ENCODE measurements at places on chromosomes 2 and 18. TPM values are rescaled to one million over a fixed set of nuclear protein-coding genes. Genes with fewer than 3 reads are reported as not detected.

The C2orf49 gene
- total RNA-seq = 17.2 TPM

The ASB18 gene
- total RNA-seq = not detected

DNA sequence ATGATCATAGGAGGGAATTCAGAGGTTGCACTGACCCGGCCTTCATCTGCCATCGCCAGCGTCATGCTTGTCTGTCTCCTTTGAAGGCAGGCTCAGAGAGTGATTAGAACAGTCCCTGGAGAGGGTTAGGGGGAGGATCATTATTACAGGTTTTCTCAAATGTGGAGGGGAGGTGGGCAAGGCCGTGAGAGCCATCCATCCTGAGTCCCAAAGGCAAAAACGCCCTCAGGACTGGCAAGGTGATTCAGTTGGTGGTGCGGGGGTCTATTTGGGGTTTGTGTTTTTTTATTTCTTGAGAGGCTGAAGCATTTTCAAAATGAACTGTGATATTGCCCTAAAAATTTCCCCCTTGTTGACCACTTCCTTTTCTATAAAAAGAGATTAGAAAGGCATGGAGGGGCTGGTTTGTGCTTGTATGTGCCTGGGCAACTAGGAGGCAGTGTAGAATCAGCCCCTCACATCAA is 39.3 kb upstream of the GYPC start:
- no peak for DNase-seq

GRCh38 chr2:51105811-51106210 is 73.9 kb upstream of the NRXN1 start:
- no peak for DNase-seq

DNA sequence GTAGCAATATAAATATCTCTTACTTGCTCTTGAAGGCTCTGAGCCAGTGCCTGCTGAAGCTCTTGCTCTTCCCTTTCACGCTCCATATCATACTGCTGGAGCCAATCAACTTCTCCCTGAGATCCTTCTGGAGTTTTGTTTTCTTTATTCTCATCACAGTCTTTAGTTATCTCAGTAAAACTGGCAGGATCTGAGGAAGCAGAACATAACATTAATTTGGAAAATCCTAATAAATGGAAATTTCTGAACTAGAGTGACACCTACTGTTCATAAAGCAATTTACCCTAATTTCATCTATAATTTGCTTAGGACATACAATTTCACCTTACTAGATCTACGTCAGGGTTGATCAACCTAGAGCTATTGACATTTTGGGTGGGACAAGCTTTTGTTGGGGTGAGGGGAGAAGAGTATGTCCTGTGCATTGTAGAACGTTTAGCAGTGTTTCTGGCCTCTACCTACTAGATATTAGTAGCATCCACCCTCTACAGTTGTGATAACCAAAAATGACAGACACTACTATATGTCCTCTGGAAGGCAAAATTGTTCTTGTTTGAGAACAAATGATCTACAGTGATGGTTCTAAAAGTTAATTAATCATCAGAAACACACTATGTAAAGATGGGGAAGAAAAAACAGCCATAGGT is 47.2 kb downstream of the VIL1 start:
- no peak for DNase-seq

- DNase-seq = no peak
Observed at GRCh38 chr2:107801498-107801897, 25.2 kb upstream of the RGPD4 start.

DNA sequence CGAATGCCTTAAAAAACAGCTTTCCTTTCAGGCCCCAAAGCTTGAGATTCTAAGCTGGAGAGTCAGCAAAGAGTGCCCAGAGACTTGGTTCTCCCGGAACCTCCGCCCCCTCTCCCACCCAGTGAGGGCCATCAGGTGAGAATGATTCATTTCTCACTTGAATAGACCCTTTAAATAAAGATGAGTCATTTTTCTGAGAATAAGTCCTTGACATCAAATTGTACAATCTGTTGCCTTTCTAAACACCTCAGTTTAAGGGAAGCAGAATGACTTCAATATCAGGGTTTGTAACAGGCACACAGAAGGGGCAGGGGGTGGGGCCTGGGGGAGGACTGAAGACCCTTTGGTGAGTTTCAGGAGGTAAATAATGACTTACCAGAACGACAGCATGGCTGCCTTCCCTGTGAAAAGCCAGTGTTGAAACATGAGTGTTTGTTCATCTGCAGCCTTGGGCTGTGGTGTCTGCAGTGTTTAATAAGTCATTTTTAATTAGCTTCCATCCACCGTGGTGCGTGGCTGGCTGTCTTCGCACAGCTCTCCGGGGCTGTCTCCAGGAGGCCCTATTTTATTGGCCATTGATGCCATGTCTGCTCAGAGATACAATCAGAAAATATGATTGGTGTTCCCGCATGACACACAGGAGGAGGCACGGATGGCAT is 134.9 kb upstream of the ZNF236 start:
- DNase-seq = no peak

DNA sequence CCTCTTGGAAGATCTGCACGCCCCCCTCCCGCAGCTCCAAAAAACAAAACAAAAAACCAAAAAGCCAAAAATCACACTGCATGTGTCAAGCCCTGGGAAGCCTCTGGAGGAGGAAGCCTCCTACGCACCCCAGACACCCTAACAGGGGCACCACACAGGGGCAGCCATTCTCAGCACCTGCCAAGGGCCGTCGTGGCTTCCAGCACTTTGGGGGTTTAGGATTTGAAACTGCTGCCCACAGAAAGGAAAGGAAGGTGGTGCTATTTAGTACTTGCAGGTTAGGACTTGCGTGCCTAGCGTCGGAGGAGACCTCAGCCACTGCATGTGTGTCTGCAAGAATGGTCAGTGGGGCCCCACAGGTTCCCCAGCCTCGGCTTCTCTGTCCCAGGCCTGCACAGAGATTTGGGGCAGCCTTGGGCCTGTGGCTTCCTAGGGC is 419 bp upstream of the GPR55 start:
- no peak for DNase-seq

The FAM124B gene
- not detected for total RNA-seq

The TUBA4B gene
- total RNA-seq = not detected

The TFCP2L1 gene
- 8.4 TPM for total RNA-seq

DNA sequence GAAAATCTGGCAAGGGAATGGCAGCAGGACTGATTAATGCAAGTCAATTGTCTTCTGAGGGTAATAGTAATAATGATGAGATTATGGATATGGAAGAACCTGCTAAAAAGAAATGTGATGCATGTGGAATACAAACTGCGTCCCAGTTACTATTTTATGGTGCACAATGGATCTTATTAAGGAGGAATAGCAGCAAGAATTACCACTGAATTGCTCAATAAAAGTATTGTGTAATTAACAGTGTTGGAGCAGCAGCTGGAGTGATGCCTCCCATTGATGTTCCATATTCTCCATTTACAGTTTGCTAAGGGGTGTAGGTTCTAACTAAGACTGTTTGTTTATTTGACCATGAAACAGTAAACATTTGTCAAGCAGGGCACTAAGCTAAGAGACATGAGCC is 167.9 kb downstream of the HRH4 start:
- no peak for DNase-seq

The EVX2 gene
- total RNA-seq = not detected

DNA sequence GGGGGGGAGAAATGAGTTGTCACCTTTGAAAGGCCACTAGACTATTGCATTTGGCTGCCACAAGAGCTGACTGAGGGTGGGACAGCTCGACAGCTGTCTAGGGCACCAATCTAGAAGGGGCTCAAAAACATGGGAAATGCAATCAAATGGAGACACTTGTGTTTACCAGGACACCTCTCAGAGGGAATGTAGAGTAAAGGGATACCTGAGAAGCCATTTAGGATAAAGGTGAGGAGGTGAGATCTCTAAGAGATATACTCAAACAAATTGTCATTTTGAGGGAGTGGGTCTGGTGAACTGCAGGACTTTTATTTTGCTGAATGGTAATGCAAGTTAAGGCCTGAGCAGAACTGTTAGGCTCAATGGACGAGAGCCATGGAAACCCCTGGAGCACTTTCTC is 159.8 kb downstream of the DDX1 start:
- DNase-seq = no peak

GRCh38 chr2:202114795-202115194 is 41.7 kb downstream of the KIAA2012 start:
- DNase-seq = no peak

- DNase-seq = no peak
Observed at GRCh38 chr2:98486374-98486981, 41.8 kb downstream of the INPP4A start.

The UGT1A10 gene
- not detected for total RNA-seq

DNA sequence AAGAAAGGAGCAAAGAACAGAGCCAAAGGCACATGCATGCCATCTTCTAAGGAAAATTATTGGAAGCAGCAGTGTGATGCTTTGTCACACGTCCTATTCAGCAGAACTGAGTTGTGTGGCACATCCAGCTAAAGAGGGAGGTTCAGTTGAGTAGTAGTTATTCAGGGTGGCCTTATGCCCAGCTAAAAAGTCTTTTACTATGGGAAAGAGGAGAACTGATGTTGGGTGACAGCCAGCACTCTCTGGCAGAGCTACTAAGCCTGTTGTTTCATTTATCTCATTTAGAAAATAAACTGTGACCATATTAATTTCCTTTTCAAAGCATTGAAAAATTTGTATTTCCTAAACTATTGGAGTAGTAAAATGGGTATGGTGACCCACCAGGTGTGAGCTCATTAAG is 18.5 kb downstream of the ITGA6 start:
- no peak for DNase-seq

- no peak for DNase-seq
Observed at GRCh38 chr18:75305984-75306383, 95.4 kb downstream of the TSHZ1 start.

DNA sequence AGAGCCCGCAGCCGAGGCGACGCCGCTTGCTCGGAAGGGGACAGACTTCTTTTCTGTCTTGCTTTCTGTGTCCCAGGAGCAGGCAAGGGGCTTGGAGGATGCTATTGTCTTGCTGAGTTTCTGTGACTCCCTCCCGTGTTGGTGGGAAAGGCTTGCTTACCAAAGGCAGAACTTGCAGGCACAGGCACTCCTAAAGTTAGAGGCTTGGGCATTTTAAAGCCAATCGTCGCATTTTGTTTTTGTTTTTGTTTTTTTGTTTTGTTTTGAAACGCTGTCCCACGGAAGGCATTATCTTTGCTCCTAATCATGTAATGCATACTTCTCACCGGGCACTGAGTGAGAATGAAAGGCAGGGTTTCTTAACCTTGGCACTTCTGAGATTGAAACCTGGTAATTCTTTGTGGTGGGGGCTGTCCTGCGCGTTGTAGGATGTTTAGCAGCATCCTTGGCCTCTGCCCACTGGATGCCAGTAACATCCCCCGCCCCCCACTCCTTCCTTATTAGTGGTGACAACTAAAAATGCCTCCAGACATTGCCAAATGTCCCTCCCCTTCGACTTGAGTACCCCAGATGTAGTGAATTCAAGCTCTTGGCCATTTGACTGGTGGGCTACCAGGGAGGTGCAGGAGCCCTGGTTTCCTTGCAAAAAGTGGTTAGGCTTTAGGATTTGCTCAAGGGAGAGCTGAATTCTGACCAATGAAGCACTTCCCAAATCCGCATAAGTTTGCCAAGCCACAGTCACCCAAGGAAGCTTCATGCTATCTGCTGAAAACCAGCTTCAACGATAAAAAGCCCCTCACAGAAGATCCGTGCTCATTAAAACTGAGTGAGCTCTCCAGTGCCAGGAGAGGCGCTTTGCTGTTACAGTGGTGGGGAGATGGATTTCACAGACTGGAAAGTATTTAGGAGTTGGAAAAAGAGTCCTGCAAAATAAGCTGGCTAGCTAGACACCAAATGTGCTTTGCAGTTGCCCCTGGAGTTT is 1.2 kb downstream of the ANTXR1 start:
- DNase-seq = no peak

The ACADL gene
- total RNA-seq = not detected

Measured in HCT116 (cell line).